ENCODE measurements at places on chromosomes 1 and 21. TPM values are rescaled to one million over a fixed set of nuclear protein-coding genes. Genes with fewer than 3 reads are reported as not detected.

GRCh38 chr1:227787513-227788270, 27.8 kb upstream of the PRSS38 start:
- peak; percentile 93 for DNase-seq

- DNase-seq, result no peak
Observed at GRCh38 chr1:32706491-32706890, 3.9 kb upstream of the SYNC start.

DNA sequence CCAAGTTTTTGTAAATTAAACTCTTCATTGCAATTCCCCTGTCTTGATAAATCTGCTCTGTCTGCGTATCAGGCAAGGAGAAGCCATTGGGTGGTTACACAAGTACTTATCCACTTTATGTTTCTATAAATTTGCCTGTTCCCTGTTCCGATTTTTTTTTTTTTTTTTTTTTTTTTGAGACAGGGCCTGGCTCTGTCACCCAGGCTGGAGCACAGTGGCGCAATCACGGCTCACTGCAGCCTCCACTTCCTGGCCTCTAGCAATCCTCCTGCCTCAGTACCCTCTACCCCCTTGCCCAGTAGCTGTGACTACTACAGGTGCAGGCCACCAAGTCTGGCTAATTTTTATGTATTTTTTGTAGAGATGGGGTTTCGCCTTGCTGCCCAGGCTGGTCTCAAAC, 11.1 kb upstream of the CSRP1 start:
- no peak for DNase-seq

GRCh38 chr1:175602026-175602585, 141.3 kb downstream of the TNR start:
- no peak for DNase-seq

DNA sequence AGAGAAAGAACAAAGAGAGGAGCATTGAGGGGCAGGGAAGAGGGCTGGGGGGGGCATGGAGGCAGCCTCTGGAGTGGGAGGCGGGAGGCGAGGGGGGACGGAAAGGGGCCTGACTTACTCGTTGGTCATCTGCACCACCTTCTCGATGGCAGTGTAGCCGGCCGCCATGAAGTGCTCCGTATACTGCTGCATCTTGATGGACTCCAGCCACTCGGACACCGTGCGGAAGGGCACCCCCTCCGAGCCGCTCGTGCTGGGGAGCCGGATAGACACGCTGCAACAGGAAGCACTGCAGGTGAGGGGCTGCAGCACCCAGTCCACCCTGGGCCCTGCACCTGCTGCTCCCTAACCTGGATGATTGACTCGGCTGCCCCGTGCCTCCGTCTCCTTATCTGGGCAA, 26.6 kb downstream of the EPHA2 start:
- DNase-seq, result no peak

DNA sequence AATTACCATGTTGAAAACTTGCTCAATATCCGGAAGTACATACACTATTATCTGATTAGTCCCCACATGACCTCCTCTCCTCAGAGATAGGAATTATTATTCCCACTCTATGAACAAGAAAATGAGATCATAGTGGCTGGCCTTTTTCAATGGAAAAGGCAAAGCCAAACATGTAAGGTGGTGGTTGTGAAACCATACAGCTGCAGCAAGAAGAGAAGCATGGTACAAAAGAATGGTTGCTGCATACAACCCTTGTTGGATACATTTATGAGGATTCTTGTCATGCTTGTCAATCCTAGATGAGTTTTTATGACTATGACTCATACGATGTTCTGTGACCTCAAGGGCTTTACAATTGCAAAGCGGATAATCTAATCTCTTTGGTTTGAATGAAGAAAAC, 514.7 kb downstream of the PLPP3 start:
- no peak for DNase-seq

The NHLH2 gene
- not detected for total RNA-seq

The KCNQ4 gene
- total RNA-seq, result 0.20 TPM

The CFAP74 gene
- total RNA-seq, result 3.5 TPM
